ENCODE measurements at places on chromosomes 6 and 20. TPM values are rescaled to one million over a fixed set of nuclear protein-coding genes. Genes with fewer than 3 reads are reported as not detected.

The PLTP gene
- 166 TPM for total RNA-seq

The SPAG4 gene
- total RNA-seq: 5.7 TPM

The OR2H2 gene
- not detected for total RNA-seq

- DNase-seq: no peak
These were observed 164.0 kb upstream of the RUNX2 start for GRCh38 chr6:45163952-45164766.

- no peak for DNase-seq
These were observed 141.8 kb upstream of the KCNG1 start for GRCh38 chr20:51164731-51165130.

- no peak for DNase-seq
These were observed 276.7 kb downstream of the ADGRB3 start for GRCh38 chr6:68911811-68912210.

GRCh38 chr6:13485923-13486562 lies 1.4 kb downstream of the GFOD1 start:
- no peak for DNase-seq

DNA sequence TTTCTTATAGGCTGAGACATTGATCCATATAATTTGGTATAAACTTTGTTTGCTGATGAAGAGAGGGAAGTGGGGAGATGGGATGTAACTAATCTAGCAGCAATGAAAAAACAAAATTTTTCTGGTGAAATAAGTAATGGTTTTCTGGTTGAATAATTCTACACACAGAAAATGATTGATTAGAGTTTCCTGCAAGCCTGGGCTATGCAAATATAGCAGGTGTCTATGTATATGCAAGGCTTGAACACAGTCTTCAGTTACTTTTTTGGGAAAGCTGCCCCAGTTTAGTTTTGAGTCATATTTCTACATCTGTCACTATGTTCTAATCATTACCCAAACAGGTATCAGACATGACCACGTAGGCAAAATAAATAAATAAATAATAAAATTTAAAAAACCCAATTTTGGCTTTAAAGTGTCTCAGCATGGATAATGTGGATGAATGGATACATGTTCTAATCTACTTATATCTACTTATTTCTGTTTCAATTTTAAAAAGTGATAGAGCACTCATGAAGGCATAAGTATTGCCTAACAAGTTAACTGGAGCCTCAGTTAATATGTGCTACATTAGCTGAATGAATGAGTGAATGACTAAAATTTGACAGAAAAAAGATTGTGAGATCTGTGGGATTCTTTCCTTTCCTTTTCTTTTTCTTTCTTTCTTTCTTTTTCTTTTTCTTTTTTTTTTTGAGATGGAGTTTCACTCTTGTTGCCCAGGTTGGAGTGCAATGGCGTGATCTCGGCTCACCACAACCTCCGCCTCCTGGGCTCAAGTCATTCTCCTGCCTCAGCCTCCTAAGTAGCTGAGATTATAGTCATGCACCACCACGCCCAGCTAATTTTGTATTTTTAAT lies 37.2 kb upstream of the TFB1M start:
- no peak for DNase-seq

GRCh38 chr6:158026901-158027589 lies 45.4 kb downstream of the SYNJ2 start:
- DNase-seq: no peak

The PSMB8 gene
- 39.0 TPM for total RNA-seq

The CAP2 gene
- 4.5 TPM for total RNA-seq

- no peak for DNase-seq
These were observed 6.4 kb downstream of the MYLK4 start for GRCh38 chr6:2744209-2744771.

DNA sequence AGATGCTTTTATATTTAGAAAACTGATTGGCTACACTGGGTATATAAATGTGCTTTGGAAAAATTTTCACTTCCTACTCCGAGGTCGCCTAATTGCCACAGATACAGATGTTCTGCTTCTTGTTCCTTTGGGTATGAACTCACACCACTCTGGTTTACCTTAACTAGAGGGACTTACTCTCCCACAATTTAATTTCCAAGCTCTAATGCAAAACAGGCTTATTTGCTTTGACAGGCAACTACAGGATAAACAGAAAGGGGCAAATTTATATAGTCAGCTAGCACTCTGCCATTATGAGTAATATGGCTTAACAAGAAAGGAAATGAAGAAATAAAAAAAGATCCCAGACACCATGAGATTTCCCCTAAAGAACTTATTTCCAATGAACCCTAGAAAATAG lies 156.9 kb upstream of the ZFP64 start:
- DNase-seq: no peak

The MOXD1 gene
- total RNA-seq: 4.6 TPM

Data from tibial nerve (tissue), 4 donors.